ENCODE measurements at places on chromosomes 1 and 21.

DNA sequence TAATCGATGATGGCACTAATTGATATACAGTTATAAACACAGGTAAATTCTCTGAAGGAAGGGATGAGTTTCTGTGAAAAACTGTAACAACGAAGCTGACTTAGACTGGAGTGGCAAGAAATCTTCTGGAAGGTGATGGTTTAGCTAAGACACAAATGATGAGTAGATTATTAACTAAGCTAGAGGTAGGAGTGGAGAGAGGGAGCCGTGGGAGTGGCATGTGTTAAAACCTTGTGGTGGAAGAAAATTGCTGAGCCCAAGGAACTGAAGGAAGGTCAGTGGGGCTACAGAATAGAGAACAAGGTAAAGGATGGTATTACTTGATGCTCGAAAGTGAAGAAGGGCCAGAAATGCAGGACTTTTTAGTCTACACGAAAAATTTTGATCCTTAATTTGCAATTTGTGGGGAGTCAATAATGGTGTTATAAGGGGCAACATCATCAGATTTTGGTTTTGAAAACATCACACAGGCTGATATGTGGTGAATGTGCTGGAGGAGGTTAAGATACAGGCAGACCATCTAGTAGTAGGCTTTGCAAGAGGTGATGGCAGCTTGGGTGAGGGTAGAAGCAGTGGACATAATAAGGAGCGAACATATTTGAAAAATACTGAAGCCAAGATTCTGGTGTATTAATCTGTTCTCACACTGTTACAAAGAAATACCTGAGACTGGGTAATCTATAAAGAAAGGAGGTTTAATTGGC is 93.8 kb downstream of the S1PR1 start:
- no peak for DNase-seq

DNA sequence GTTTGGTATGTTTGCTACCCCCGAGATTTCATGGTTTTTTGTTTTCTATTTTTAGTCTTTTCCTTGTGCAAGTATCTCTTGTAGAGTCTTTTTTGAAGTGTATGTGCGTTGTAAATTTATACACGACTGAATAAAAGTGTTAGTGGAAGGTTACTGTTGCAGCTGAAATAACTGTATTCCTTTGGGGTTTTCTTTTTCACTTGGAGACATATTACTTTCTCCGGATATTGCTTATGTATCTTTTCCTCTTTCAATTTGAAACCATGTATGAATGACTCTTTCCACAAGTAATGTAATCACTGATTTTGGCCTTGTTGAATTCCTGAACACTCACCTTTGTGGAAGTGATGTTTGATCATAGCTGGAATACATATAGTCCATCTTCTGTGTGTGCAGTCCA is 956 bp downstream of the URB2 start:
- DNase-seq: no peak

DNA sequence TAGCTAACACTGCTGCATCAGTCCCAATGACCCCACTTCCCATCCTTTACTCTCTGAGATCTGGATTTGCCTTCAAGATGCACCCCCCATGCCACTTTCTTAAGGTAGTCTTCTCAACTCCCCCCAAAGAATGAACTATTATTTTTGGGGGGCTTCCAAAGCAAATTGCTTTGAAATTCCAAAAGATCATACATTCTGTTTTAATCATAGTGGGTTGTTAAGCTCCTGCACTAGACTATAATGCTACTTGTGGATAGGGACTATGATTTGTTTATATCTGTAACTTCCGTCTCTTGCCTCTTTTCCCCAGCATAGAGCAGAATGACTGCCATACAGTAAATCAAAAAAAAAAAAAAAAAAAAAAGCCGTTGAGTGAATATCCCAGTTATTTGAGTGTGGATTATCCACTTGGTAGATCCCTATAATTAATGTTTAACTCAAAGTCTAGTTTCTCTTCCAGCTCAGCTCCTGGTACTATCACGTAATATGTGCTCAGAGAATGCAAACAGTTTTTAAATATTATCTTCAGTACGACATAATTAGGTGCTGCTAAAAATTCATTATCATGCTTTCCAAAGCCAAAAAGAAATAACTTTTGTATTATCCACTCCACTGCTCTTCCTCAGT is 26.9 kb downstream of the KIRREL1 start:
- no peak for DNase-seq

DNA sequence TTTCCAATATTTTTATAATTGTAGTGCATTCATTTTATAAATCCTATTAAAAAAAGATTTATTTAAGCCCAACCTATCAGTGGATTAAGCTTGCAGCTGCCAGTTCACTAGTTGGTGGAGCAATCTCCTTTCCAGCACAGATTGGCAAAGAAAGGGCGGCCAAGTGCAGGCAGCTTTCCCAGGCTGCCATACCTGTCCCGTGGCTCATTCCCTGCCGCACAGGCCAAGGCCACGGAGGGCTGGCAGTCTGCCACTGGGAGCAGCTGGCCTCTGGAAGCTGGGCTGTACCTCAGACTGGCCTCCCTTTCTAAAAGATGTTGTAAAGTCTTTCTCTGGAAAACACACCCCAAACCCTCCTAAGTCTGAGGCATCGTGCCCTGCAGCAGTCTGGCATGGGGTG is 74.2 kb downstream of the SIM2 start:
- DNase-seq: no peak

- no peak for DNase-seq
These were observed 292.4 kb downstream of the GRIK1 start for GRCh38 chr21:29647353-29647781.

Measured in activated CD8-positive, alpha-beta memory T cell treated with anti-CD3 and anti-CD28 coated beads for 4 hours (primary cell).